ENCODE measurements at places on chromosomes 13 and 19.

DNA sequence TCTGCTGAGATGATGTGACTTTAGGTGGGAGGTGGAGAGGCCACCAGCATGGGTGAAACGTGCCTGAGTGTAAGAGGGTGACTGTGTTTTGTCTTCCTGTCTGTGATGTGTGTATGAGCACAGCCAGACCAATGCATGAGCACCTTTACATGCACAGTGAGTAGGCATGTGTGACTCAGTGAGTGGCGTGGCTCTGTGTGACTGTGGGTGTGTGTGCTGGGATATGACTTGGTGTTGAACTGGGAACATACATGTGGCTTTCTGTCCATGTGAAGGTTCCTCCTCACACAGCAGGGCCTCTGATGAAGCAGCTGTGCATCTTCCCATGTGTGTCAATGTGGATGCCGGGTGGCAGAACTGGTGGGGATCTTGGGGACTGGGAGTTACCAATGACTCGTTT, 19.9 kb upstream of the LGALS13 start:
- DNase-seq, result no peak

DNA sequence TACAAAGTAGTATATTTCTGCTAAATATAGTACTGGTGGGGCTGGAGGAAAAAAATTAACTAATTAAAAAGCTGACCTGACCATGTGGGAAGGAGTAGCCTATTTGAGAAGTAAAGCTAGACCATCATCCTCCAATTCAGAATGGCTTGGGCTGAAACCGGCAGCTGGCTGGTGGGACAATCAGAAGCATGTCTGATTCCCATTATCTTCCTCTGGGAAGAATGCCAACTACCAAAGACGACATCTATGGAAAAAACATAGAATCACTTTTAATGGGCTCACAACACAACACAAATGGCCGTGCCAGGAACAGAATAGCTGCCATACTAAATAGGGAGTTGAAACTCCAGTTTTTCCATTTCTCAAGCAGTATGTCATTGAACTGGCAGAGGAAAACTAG, 120.4 kb upstream of the FREM2 start:
- DNase-seq, result no peak

- DNase-seq, result no peak
Observed at GRCh38 chr19:11390933-11391680, 7.0 kb upstream of the EPOR start.

DNA sequence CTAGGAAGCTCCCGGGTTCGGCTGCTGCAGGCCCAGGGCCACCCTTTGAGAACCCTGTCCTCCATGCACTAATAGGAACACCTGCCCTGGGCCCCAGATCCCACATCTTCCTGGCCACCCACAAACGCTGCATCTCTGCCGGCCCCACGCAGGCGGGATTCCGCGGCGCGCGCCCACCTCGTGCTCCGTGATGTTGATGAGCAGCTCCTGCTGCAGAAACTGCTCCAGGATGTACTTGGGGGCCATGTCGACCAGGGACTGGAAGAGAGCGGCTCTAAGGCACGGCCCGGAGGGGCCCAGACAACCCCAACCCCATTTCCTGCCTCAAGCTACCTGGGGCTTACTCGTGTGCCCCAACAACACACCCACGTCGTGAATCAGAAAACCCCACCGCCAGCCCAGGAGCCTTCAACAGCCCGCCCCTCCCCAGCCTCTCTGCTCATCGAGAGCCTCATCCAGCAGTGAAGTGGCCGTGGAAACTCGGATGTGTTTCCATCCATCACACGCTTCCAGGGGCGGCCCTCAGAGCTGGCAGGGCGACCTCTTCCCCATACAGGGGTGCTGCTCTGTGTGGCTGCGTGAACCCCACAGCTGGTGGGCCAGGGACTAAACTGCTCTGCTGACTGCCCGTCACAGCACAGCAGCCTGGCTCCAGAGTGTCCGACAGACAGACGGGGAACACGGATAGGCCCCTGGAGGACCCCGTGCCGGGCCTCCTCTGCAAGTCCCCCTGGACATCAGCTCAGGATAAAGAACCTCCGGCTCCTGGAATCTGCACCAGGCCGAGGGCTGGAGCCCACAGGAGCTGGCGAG, 4.2 kb downstream of the POLR2E start:
- no peak for DNase-seq

Measured in right renal pelvis (tissue), 4 donors.